AG08396 (cell line): ENCODE measurements at places on chromosomes 2 and 18.

GRCh38 chr18:39793609-39794008, 2161.4 kb upstream of the PIK3C3 start:
- no peak for DNase-seq

- no peak for DNase-seq
Observed at GRCh38 chr18:27854631-27855030, 322.3 kb downstream of the CDH2 start.

DNA sequence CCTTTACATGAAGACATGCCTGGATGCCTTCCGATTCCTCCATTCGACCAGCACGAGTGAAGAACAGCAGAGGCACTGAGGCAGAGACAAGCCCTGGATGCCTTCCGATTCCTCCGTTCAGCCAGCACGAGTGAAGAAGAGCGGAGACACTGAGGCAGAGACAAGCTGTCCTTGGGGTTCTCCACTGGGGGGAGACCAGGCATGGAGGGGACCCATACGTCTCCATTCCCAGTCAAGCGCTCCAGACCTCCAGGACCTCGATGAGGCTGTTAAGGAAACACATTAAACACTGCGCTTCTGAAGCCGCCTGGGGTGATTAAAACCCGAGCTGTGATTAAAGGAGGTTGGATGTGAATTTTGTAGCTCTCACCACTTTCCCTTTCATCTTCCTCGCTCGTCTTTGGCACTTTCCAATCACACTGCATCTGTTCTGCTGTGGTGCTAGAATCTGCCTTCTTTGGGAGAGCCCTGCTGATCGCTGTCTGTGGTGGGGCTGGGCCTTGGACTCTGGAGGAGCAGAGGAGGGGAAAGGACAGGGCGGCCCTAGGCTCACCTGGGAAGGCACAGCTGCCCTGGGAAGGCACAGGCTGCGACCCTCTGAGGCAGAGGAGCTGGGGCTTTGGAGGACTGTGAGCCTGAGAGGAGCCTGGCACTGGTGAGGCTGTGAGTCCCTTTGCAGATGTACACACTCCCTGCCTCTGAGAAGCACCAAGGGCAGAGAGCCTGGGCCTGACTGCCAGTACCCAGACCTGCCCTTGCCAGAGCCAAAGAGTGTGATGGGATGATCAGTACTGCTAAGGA, 463.1 kb upstream of the HS6ST1 start:
- DNase-seq: no peak

DNA sequence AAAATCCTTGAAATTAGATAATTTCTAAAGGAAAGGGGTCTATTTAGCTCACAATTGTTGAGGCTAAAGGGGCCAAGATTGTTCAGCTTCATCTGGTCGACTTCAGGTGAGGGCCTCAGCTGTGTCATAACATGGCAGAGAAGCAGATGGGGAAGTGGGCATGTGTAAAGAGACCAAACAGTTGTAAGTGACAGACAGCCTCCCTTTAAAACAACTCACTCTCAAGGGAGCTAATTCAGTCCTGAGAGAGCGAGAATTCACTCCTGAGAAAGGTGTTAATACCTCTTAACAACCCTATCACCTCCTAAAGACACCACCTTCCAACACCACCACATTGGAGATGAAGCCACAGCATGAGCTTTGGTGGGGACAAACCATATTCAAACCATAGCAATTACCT, 62.4 kb downstream of the KCMF1 start:
- DNase-seq: no peak

DNA sequence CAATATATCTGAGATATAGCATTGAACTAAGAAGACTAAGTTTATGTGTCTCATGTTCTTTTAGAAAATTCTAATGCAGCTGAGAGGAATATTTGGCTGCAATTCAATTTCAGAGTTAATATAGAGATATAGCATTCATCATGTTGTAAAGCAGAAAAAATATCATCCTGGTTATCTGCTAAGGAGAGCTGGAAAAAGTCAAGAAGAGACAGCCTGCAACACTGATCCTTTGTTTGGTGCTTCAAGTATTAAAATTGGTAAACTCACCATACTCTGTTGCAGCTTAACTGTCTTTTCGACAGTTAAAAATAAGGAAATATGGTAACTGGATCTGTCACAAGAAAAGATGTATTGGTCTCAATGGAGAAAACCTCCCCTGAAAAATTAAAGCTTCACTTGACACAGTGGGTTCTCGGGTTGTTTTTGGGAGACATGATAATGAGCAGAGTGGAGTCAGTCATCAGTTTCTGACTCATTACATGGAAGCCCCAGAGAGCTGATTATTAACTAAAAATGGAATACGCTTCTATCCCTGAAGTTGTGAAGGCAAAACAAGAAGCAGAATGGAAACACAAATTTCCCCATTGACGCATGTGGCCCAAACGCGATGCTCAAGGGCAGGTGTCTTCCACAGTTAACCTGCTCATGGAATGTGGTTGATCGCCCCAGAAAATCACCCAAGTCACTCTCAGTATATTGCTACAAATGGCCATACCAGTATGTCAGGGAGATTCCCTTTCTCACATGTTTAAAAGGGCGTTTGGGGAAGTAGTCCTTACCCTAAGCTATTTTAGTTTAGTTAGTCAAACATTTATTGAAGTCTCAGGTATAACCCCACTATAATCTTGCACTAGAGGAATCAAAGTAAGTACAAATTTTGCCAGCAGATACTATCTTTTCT, 8.2 kb downstream of the BCL2 start:
- no peak for DNase-seq

DNA sequence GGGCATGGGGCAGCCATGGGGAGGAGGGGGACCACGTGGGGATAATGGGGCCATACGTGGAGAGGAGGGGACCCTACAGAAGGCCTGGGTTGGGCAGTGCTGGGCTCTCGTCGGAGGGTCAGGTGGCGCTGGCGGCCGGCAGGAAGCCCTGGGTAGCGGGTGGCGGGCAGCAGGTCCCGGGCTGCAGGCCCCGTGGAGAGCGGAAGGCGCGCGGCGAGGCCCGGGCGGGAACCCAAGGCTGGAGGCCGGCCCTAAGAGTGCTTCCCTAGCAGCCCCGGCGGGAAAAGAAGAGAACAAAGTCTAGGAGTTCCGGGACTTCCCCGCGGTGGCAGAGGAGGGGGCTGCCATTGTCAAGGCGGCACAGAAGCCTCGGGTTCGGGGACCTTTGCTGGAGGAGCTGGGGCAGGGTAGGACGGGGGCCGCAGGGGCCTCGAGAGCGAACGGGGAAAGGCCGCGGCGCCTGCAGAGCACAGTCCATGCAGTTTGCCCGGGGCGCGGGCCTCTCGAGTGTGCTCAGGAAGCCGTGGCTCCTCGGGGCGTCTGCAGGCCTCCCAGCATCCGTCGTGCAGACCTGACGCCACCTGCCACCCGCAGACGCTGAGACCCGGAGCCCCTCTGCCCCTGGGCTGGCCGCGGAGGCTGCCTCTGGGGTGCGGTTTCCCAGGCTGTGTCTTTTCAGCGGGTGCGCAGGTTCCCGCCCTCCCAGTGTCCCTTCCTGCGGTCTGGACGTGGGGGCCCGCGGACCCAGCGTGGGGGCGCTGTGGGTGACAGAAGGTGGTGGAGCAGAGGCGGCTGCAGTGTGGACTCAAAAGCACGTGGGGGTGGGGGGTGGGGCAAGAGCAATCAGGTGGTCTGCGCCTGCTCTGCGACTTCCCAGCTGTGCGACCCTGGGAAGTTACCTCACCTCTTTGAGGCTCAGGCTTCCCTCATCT, 19.4 kb upstream of the NCL start:
- peak; percentile 51 for DNase-seq

- no peak for DNase-seq
Observed at GRCh38 chr2:124919296-124919695, 894.2 kb downstream of the CNTNAP5 start.

DNA sequence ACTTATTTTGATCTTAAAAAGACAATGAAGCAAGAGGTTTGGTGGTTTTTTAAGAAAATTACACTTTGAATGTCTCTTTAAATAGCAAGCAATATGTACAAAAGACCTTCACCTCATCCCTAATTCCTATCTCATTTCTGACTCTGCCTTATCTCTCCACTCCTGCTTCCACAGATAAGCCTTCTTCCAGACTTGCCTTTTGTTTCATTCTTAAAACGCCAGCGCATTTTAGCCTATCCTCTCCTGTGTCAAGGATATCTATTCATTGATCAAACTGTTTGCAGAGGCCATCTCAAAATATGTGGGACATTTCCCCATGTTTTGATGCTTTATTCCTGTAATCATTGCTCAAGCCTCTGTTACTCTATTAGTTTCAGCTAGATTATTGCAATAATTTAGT, 562.5 kb downstream of the PARD3B start:
- DNase-seq: no peak

DNA sequence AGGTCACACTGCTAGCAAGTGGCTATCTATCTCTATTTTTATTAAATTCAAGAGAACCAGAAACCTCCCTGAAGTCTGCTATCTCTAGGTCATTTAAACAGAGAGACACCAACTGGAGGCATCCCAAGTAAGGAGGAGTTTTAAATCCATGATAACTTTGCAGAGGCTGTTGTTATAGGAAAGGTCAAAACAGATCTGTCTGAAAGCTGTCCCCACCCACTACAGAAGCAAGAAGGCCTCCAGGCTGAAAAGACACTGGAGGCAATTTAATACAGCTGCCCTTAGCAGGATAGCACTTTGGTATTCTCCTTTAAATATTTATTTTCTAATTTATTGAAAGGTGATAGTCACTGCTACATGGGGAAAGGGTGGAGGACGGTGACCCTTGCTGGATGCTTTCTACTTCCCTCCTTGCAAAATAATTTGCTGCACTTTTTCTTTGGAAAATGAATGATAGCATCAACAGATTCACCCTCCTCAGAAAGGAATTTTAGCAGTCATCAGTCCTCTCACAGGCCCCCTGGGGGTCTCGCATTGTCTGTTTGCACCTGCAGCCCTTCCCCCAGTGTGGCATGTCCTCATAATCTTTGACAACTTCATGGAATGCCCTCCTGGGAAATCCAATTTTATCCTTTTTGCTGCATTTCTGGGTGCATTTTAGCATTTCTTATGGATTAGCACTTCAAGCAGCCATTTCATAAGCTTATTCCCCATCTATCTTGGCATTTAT, 429.5 kb upstream of the TNP1 start:
- DNase-seq: no peak

DNA sequence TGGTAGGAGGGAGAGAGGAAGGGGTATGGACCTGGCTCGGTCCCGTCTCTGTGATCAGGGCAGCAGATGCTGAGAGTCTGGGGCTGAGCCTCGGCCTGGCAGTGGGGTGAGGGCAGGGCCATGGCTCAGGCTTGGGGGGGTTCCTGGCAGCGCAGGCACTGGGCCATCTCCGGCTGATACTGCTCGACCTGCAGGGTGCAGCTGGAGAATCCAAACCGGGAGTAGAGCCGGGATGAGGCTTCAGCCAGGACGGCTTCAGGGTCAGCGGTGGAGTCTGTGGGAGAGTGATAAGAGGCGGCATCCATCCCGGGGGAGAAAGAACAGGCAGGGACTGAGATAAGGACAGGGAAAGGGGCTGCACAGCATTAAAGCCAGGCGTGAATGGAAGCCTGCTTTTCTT, 7.7 kb downstream of the SLC30A3 start:
- no peak for DNase-seq

GRCh38 chr2:191878548-191879279, 31.8 kb upstream of the CAVIN2 start:
- DNase-seq: peak; percentile 69

DNA sequence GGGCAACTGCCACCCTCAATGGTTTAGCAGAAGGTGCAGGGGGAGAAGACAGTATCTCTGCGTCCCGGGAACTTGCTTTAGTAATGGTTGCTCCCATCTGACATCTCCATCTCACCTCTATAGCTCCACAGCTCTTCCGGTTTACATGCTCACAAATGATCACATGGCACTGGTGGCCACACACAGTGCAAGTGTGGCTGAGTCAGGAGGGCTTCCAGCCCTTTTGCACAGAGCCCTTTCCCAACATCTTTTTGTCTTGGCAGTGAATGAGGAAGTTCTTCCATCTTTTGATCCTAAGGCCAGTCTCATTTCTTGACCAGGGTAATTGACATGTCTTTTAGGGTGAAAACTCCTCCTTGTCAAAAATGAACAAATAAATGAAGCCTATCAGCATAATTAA, 347.7 kb downstream of the LPIN1 start:
- DNase-seq: no peak

- no peak for DNase-seq
Observed at GRCh38 chr18:75406491-75407445, 20.7 kb downstream of the SMIM21 start.

- no peak for DNase-seq
Observed at GRCh38 chr2:213122725-213123124, 28.7 kb downstream of the IKZF2 start.

DNA sequence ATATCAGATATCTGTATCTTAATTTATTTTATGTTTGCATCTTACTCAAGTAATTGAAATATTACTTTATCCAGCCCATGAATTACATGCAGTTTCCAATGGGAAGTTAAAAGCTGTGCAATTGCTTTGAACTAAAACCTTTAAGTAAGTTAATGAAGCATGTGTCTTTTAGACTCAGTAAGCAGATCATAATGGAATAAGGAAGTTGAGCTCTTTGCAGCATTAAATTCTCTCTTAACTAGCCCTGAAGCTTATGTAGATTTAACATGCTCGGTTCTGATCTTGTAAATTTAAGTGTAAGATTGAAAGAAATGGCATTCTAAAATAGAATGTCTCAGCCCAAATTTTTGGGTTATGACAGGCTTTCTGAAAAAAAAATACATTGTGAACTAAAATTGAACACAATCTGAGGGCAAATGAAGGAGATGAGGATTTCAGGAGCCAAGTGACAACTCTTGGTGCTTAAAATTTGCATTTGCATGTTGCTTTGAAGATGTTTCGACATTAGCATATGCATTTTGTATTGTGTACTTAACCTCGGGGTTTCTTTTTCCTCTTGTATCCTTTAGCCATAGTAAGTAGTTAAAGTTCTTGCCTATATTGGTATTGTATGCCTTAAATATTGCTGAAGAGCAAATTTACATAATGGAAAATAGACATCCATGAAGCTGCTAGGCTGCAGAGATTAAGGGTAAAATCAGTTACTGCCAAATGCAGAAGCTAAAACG, 297.8 kb upstream of the KCNJ3 start:
- DNase-seq: no peak

DNA sequence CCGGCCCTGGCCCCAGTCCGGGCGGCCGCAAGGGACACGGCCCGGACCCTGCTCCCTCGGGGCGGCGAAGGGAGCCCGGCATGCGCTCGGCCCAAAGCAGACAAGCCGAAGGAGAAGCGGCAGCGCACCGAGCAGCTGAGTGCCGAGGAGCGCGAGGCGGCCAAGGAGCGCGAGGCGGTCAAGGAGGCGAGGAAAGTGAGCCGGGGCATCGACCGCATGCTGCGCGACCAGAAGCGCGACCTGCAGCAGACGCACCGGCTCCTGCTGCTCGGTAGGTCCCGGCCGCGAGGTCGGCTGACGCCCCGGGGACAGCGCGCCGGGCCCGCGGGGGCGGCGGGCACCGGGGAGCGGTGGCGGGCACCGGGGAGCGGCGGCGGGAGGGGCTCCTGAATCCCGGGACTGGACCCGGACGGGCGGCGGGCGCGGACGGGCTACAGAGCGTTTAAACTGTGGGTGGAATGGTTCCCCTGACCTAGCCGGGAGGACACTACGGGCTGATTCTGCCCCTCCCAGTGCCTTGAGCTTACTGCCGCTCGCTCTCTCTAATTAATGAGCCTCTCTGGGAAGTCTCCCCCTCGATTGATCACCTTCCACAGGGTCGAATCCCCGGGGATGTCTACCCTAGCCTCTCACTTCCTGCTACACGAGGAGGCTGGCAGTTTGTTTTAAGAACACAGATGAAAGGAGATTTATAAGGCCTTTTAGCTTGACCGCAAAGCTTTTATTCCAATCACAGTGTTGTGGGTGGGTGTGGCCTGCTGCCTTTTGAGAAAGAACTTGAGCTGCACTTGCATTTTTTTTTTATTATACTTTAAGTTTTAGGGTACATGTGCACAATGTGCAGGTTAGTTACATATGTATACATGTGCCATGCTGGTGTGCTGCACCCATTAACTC, 853 bp downstream of the GNAL start:
- peak; percentile 43 for DNase-seq
